Activated naive CD4-positive, alpha-beta T cell treated with anti-CD3 and anti-CD28 coated beads, Interleukin-2, amount 50 U/mL, for 16 hours (primary cell): ENCODE measurements at places on chromosomes 2 and 18.

- DNase-seq = no peak
Measured at GRCh38 chr18:43563780-43564179, 286.5 kb upstream of the SYT4 start.

DNA sequence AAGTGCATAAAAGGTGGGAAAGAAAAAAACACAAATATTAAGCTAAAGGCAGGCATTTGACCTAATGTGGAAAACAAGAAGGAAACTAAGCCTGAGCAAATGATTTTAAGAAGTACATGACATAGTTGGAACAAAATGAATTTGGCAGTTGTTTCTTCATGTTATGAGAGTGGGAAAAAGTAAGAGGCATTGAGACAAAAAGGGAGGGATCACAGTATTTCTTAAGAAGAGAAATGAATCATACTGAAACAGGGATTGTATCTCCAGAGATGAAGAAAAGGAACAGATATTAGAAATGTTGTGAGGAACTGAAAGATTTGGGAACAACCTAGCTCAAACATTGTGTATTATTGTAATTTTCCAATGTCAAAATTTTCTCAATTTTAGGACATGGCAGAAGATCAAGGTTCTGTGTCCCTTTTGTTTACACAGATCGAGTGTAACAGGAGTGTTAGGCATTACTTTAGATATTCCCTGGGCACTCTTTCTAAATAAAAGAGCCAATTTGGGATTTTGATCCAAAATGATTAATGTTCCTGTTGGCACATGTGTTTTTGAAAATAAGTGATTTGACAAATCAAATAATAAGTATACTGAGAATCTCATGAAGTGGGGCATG, 98.6 kb downstream of the CALCRL start:
- no peak for DNase-seq

GRCh38 chr2:175619179-175620045, 382.7 kb downstream of the LNPK start:
- DNase-seq = no peak

- DNase-seq = no peak
Measured at GRCh38 chr2:158580760-158581159, 124.0 kb downstream of the PKP4 start.

- no peak for DNase-seq
Measured at GRCh38 chr18:53745224-53745967, 479.1 kb downstream of the MBD2 start.

DNA sequence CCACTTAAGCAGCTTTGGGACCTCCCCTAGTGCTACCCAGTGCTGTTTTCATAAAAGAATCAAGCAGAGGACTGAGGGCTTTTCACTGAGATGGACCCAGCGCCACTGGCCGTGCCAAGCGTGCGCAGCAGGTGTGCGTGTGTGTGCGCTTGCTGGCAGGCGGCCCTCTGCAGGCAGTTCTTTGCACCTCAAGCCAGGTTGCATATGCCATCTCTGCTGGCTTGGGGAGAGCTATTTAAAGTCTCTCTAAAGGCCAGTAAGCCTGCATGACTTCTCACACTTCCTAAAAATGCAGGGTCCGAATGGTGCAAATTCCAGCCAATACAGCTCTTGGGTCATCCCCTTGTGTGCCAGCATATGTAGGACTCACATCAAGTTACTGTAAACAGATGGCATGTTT, 255.5 kb downstream of the RNF152 start:
- DNase-seq = no peak

DNA sequence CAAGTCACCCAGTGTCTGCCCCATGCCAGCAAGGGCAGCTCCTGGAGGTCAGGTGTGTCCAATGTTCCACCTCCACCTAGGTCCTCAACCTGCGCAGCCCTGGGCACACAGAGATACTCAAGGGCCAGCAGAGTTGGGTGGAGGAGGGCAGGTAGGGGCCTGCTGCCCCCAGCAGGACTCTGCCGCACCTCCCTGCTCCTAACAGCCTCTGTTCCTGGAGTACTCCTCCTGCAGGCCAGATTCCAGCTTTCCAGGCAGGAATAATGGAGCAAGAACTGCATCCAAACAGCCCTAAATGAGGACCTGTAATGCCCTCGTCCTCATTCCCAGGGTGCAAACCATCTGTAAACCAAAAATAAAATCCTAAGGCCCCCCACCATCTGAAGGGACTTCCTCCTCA, 44.4 kb upstream of the ACAA2 start:
- no peak for DNase-seq

GRCh38 chr2:144048631-144049060, 471.3 kb downstream of the ZEB2 start:
- no peak for DNase-seq

- DNase-seq = no peak
Measured at GRCh38 chr2:39780825-39781600, 2.0 kb upstream of the THUMPD2 start.

GRCh38 chr2:226772389-226773179, 27.0 kb downstream of the IRS1 start:
- no peak for DNase-seq

DNA sequence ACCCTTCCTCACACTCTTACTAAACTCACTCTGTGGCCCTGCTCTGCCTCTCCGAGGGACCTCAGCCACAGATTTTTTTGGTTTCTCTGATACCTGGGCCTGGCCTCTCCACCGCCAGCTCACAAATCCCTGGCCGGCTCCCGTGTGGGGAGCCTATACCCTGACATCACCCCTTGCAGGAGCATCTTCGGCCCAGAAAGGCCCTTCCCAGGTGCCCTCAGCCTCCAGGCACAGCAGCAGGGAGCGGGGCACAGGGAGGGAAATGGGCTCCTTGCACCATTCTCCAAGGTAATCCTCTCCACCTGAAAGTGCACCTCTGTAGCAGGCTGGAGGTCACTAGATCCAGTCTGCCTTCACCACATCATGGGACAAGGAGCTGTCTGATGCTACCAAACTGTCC, 43.2 kb downstream of the CRACDL start:
- DNase-seq = no peak

DNA sequence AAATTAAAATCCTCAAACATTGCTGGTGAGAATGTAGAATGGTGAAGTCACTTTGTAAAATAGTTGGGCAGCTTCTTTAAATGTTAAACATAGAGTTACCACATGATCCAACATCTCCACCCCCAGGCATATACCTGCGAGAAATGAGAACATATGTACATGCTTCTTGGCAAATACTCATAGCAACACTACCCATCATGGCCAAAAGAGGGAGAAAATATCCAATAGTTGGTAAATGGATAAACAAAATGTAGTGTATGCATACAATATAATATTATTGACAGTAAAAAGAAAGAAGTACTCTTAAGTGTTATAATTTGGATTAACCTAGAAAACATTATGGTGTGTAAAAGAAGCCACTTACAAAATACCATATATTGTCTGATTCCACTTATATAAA, 185.9 kb downstream of the CDH7 start:
- DNase-seq = no peak

GRCh38 chr18:297936-298335, 30.1 kb upstream of the THOC1 start:
- DNase-seq = no peak

- DNase-seq = no peak
Measured at GRCh38 chr2:51734115-51734514, 702.2 kb upstream of the NRXN1 start.

- no peak for DNase-seq
Measured at GRCh38 chr2:7007846-7008741, 90.9 kb downstream of the RNF144A start.

- DNase-seq = no peak
Measured at GRCh38 chr18:58024139-58024538, 19.9 kb upstream of the NEDD4L start.

DNA sequence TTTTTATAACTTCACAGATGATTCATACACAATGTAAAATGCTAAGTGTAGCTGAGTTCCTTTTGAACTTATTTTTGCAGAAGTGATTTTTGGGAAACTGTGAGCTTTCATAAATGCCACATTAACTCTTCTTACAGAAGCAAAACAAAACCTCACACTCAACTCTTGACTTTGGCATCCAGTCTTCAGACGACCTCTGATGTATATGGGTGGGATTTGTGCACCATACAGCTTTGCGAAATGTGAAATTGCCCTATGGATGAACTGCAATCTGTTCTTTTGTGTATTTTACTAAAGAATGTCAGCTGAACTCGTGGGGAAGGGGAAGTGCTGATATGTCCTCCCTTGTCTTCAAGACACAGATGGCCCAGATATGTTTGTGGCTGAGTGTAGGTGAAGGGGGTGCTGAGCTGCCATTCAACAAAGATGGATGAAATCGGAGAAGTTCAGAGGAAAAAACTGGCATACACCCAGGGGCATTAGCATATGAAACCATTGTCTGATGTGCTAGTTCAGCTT, 218.3 kb downstream of the PTGR3 start:
- no peak for DNase-seq

DNA sequence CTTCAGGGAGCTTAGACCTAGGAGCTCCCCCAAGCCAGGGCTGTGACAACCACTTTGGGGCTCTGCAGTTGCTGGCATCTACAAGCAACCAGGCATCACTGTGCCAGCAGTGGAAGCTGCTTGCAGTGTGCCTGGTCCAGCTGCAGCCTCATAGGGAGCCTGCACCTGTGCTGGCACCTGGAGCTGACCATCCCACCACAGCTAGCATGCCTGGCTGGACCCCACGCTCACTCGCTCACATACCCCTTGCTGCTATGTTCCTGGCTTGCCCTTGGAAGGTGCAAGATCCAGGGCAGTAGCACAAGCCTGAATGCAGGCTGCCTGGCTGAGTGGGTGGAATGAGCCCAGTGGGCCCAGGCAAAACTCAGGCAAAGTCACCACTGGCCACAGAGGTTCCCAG, 82.5 kb downstream of the ZNF804A start:
- no peak for DNase-seq
